ENCODE measurements at places on chromosomes 7 and 10.

DNA sequence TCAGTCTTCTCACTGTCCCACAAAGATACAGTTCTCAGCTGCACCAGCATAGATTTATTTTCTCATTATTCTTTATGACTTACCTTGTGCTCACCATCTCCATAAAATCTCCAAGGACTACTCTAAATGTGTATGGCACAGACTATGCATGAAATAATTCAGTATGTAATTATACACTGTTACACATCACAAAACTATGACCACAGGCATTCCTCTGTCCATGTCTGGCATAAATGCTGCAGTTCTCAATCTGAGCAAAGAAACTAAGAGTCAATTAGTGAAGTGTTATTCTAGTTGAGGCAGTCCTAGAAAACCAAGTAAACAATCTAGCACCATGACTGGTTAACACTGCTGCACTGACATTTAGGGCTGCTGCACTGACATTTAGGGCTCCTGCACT, 2.7 kb downstream of the CYCS start:
- DNase-seq = peak; percentile 68

DNA sequence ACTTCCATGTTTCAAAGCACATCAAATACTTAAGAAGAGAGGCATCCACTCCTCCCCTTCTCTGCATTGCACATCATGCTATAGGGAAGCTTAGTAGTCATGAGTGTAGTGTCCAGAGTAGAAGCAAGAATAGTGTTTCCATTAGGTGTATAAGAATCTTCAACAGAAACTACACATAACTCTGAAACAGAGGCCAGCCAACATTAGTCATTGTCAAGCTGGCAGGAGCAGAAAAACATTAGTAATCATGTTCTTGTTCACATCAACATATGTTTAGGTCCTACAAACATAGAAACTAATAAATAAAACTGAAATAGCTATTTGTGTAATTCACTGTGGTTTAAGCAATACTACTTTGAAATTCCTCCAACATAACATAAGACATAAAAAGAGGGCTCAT, 370.2 kb downstream of the PPP1R3A start:
- no peak for DNase-seq

DNA sequence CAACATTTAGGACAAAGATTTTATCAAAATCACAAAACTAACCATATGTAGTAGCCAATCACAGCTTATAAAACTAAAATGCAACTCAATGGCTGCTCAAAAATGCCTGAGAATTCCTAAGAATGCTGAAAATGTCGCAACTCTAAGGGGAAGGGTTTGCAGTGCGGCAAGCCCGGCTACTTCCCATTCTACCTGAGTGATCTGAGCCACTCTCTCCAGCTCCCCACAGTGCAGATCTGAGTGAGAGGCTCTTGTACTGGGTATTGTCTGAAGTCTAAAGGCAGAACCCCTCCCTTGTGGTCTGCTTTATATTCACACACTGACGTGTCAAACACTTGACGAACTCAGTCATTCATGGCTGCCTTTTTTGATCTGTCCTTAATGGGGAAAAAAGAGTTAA, 28.9 kb downstream of the RAB11FIP2 start:
- DNase-seq = no peak

- DNase-seq = no peak
Measured at GRCh38 chr7:123792547-123792946, 43.7 kb upstream of the WASL start.

DNA sequence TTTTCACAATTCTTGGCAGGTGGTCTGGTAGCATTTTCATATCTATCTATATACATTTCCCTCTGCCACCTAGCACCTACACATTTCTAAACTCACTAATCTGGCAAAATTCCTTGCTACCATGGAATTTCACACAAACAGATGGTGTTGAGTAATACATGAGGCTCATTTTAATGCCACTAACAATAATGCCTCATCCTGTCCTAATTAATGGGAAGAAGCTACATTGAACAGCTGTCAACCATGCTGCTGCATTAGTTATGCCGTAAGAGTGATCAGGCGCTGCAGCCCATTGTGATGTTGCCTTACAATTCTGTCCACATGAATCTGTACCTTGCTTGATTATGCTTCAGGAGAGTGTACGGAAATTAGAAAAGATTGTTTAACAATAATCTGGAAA, 23.2 kb downstream of the COL1A2 start:
- DNase-seq = no peak

DNA sequence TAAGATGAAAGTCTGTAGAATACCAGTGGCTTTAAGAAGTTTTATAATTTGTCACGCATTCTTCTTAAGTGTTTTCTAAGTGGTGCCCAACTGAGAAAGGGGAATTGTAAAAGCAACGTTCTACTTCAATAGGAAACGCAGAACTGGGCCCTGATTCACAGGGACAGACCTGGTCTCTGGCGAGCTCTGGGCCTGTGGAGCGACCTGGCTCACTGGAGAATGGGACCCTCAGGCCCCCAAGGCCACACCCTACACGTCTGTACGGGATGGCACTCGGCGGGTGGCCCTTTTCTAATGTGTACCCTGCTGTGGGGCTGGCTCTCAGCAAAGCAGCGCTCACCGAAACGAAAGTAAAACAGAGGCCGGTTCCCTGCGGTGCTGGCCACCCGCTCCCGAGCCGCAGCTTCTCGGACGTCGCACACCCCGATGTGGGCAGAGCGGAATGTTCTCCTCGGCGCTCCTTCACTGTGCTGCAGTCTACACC, 205.0 kb downstream of the DIP2C start:
- no peak for DNase-seq

DNA sequence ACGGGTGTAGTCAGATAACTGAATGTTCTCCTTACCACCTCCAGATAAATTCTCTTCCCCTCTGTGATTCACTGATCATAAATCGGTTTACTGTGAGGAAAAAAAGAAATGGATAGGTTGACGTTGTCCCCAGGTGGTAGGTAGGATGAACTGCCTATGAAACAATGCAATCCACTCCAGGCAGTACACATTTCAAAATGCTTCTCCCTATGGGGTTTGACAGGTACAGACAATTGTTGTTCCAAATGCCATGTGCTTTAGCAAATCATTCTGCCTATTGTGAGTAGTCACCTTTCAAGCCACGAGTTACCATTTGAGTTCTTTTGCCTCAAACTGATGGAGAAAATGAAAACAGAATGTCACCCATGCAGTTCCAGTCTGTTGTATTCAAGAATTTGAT, 21.8 kb downstream of the VIM start:
- no peak for DNase-seq

GRCh38 chr10:14879124-14879927, 660 bp downstream of the SUV39H2 start:
- DNase-seq = peak; percentile 43

DNA sequence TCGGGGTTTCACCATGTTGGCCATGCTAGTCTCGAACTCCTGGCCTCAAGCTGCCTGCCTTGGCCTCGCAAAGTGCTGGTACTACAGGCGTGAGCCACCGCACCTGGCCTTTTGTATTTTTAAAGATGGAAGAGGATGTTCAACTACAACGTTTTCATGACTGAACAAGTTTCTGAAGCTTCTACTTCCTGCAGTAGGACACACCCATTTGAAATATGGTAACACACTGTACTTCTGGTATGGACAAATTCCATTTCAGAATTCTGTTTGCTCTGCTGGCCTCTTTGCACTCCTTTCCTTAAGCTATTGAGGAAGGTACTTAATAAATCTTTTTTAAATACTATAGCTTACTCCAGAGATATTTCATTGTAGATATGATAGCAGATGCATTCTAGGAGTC, 10.9 kb upstream of the CDK1 start:
- DNase-seq = no peak

Data from EL (cell line).